ENCODE measurements at places on chromosomes 3 and 15.

GRCh38 chr3:29796808-29797207, 515.9 kb downstream of the RBMS3 start:
- no peak for DNase-seq

GRCh38 chr15:31485911-31486461, 159.4 kb downstream of the KLF13 start:
- no peak for DNase-seq

DNA sequence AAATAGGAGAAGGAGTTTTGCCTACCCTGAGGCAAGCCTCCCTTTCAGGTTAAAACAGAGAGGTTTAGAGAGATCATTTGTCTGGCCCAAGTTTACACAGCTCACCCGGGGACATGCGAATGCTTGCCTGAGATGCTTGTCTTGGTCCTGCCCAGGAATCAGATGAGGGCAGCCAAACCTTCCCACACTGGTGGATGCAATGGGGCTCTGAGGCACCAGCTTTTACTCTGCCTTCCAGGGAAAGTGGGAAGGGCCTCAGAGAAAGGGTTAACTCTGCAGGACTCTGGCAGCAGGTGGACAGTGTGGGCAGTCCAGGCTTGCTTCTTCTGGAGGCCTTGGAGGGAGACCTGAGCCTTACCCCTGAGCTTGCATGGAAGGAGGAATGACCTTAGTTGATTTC, 90.0 kb downstream of the LRRK1 start:
- DNase-seq: no peak

GRCh38 chr3:182519569-182519968, 273.7 kb upstream of the ATP11B start:
- DNase-seq: no peak

- no peak for DNase-seq
Observed at GRCh38 chr3:12793701-12794100, 2.8 kb upstream of the CAND2 start.

- DNase-seq: no peak
Observed at GRCh38 chr15:81281766-81282605, 42.0 kb downstream of the STARD5 start.

- DNase-seq: no peak
Observed at GRCh38 chr3:28286595-28286994, 45.2 kb downstream of the CMC1 start.

DNA sequence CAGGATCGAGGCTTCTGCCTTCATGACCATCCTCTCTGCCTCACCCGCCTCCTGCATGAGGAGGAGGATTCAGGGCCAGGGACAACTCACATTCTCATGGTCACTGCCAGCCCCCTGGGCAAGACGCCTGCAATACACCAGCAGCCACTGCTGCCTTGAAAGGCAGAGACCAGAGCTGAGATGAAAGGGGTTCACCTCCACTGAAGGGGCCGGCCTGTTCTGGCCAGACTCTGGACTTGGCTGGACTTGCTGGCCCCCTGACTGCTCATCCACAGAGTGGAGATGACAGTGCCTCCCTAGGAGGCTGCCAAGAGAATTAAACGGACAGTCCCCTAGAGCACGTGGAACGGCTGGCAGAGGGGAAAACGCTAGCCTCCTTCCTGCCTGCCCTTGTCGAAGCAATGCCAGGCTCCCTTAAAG, 35.2 kb downstream of the MGLL start:
- DNase-seq: no peak

DNA sequence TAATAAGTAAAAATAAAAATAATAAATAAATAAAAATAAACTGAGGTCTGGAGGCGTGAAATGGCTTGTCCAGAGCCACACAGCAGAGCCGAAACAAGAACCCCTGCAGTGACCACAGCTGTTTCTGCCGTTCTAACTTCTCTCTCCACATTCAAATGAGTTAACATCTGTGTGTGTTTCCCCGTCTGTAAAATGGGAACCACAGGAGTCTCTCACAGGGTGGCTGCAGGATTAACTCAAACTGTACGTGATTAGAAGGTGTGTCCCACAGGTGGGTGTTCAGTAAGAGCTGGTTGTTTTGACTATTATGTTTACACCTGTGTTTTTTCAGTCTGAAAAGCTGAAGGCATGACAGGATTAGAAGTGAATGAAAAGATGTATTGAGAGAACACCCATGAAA, 27.0 kb upstream of the MUC4 start:
- no peak for DNase-seq

GRCh38 chr3:122993124-122993978, 34.2 kb downstream of the SEMA5B start:
- peak; percentile 86 for DNase-seq

GRCh38 chr15:34876640-34877039, 81.3 kb upstream of the ACTC1 start:
- no peak for DNase-seq

GRCh38 chr3:36769926-36770325, 5.6 kb upstream of the DCLK3 start:
- no peak for DNase-seq

DNA sequence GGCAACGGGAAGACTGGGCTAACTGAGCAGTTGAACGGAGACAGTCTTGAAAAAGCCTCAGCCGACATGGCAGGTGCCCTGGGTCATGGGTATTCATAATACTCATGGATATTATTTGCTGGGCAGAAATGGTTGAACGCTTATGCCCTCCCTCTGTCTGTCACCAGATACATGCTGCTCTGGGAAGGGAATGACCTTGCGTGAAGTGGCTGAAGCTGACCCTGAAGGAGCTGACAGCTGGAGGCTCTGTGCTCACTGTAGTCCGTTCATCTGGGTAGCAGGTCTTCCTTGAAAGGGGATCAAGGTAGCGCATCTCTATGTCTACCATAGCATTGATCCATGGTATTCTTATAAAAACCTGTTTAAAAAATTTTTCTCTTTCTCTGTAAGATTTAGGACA, 390.7 kb downstream of the PDCD6IP start:
- no peak for DNase-seq

- DNase-seq: no peak
Observed at GRCh38 chr3:160556141-160556540, 9.2 kb downstream of the KPNA4 start.

DNA sequence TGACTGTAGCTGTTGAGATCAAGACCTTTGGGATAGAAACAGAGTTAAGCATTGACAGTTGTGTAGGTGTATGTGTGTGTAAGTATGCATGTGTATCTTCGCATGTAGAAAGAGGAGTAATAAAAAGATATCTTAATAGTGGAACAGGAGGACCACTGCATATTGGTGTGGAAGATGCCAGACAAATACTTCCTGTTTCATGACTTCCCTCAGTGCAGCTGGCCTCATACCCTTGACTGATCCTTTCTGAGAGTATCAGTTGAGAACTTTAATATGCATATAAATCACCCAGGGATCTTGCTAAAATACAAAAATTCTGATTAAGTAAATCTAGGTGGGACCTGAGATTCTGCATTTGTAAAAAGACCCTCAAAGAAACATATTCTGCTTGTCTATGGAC, 8.5 kb upstream of the ZBED2 start:
- DNase-seq: no peak

DNA sequence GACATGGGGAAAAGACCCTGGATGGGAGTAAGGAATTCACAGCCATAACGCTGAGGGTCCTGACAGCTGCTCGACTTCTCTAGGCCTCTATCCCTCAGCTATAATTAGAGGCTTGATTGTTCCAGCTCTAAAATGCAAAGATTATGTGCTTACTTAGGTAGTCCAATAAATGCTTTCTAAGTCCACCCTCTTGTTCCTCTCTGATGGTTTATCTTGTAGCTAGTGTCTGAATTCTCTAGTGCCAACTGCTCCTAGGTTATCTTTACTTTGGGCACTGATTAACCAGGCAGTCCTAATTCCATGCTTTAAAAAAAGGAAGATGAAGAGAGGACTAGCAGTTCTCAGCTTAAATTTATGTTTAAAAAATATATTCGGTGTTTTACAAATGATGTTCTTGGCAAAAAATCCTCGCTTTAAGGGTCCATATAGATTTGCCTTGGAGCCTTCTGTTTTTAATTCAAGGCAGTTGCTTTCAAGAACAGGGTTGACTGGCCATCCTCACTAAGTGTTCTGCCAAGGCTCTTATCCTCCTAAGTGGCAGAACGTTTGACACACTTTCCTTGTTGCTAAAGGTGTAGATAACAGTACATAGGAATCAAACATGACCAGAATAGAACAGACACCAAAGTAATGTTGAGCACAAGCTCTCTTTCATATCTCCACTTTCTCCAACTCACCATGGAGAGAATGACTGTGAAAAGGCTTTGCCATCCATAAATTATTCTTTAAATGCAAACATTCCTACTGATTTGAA, 60.6 kb downstream of the THRB start:
- no peak for DNase-seq

DNA sequence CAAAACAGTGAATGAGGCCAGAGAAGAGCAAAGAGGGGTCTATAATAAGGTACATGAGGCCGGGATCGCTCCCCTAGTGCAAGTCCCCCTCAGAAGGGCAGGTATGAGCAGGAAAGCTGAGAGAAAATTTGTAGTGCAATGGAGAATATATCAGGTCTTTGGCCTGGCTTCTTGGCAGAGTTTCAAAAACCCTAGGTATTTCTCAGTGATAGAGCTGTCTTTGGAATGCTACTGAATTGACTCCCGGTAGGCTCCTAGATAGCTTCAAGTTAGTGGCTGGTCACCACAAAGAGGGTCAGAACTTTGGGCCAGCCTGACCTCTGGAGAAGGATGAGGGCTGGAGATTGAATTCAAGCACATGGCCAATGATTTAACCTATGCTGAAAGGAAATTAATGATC, 30.6 kb upstream of the OXTR start:
- DNase-seq: no peak

DNA sequence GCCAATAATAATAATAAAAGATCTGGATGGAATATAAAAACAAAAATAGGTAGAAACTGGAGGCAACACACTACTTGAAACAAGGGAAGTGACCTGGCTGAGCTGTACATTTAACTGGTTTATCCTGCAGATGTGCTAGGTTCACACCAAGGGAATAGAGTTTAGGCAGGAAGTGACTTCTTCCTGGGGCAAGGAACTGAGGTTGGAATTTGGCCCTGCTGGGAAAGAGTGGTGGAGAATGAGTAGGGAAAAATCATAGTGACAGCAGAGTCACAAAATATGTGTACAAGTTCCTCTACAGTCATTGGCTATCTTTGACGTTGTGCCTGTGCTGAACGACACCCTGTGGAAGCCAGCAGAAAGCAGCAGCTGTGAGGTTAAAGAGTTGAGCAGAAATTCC, 44.1 kb downstream of the ARHGAP11B start:
- no peak for DNase-seq

DNA sequence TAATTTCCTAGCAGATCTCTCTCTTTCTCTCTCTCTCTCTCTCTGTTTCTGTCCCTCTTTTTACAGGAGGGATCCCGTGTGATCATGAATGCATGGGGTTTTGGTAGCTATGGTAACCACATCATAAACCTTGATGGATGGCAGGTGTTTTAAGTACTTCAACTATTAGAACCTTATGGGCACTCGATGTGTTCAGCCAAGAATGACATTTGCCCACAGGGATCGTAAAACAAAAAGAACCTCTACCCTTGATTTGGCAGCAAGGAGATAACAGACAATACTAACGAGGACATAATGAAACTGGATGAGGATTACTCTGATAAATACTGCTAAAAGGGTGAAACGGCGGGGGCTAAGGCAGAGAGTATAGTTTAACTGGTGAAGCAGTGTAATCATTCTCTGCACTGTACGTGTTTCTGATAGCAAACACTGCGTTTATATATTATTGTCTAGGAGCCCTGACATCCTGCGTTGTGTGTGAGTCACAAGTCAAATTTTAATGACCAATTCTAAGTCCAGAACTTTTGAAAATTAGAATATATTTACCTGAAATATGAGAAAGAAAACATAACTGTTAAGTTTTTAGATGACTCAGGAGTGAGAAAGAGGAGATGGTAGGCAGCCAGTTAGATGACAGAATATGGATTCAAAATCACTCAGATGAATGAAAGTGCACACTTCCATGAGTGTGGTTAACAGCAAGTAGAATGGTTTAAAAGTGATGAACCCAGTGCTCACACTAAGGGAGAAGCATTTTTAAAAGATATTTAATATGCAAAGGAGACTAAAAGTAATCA, 80.3 kb downstream of the OTOL1 start:
- no peak for DNase-seq

DNA sequence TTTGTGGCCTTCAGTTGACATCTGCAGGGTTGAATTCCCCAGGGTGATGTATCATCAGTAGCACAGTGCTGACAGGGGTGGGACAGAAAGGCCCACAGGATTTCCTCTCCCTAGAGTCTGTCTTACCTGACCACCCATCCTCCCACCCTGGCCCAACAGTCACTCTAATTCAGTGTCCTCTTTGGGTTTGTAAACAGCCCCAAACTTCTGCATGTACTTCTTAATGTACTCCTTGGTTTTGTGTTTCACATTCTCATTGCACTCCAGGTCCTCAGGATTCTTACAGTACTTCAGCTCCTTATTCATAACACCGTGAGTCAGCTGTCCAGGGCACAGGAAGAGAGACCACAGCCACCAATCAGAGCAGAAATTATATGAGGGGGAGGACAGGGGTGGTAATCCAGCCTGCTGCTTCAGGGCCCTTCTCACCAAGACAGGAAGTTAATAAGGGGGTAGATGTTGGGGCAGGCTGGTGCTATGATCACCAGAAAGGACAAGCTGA, 37.5 kb downstream of the NBEAL2 start:
- no peak for DNase-seq

DNA sequence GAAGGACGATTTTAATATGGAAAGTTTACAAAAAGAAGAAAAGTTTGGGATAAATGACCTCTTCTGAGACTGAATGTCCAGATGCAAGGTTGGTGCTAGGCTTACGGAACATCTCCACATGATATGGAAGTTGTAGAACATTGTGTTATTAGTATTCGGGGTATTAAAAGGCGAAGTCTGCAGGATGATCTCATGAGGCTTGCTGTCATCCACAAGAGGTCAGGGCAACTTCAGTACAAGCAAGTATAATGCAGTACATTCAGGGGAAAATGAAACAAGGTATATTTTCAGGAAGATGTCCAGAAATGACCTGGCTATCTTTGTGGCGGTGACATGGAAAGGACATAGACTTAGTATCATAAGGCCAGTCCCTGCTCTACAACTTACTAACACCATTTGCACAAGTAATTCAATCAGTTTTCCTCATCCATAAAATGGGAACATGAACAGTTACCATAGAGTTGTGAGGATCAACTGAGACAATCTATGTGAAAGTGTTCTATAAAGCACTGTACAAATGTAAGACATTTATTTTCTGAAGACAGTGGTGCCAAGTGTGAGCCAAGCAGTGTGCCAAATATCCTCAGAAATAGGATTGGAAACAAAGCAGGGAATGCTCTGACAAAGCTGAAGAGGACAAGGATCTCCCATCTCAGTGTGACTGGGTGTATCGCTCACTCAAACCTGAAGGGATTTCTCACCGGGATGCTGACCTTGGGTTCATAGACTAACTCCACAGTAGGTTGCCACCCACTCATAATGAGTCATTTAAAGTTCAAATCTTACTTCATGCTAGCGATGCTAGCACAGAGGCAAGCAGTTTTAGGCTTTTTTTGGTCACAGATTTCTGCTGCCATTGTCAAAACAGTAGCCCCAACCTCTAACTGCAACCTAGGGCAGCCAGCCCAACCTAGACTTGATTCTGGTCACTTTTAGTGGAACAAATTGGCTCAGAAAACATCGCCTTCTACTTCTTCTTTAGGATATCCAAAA, 118.3 kb downstream of the TIGIT start:
- no peak for DNase-seq
